AG10803 (cell line): ENCODE measurements at places on chromosomes 16 and 17.

DNA sequence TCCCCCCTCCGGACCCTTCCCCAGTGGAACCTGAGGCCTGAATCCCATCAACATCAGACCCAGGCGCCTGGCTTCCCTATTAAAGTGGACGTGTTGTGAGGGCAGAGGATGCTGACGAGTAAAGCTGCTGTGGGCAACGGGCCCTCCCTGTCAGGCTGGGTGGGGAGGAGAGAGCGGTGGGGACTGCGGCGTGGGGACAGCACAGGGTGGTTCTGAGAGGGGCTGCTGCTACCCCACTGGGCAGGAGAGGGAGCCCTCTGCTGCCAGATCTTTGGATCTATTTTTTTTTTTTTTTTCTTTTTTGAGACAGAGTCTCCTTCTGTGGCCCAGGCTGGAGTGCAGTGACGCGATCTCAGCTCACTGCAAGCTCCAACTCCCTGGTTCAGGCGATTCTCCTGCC is 5.9 kb downstream of the CA5A start:
- DNase-seq, result no peak

DNA sequence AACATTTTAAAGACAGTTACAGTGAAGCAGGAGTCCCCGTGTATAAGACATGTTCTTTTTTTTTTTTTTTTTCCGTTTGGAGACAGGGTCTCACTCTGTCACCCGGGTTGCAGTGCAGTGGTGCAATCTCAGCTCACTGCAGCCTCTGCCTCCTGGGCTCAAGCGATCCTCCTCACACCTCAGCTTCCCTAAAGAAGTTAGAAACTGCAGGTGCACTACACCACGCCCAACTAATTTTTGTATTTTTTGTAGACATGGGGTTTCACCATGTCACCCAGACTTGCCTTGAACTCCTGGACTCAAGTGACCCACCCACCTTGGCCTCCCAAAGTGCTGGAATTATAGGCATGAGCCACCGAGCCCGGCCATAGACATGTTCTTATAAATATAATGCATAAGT is 3.0 kb downstream of the EVI2B start:
- no peak for DNase-seq

GRCh38 chr17:67833946-67834631 is 8.8 kb downstream of the BPTF start:
- no peak for DNase-seq

- no peak for DNase-seq
Observed at GRCh38 chr17:33459078-33459940, 166.2 kb upstream of the ASIC2 start.

DNA sequence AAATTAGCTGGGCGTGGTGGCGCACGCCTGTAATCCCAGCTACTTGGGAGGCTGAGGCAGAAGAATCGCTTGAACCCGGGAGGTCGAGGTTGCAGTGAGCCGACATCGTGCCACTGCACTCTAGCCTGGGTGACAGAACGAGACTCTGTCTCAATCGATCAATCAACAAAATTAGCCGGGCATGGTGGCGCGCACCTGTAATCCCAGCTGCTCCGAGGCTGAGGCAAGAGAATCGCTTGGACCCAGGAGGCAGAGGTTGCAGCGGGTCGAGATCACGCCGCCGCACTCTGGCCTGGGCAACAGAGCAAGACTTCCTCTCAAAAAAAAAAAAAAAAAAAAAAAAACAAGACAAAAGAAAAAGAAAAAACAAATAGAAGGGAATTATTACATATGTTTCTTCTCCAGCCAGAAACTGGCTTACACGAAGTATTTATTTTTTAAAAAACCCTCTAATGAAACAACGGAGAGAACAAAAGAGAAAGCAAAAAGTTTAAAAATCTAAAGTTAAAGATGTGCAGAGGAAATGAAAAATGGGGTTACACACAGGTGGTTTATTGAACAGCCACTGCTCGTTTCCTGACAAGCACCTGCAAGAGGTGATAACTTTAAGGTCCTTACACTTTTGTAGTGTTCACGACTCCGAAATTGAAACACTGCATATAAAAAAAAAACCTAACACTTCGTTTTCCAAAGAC is 1.4 kb downstream of the SYNRG start:
- no peak for DNase-seq

GRCh38 chr17:38467491-38467890 is 39.2 kb downstream of the ARHGAP23 start:
- DNase-seq, result no peak

GRCh38 chr17:14557480-14557879 is 256.6 kb downstream of the HS3ST3B1 start:
- DNase-seq, result no peak

- no peak for DNase-seq
Observed at GRCh38 chr16:7246578-7246977, 86.1 kb upstream of the RBFOX1 start.

GRCh38 chr17:5838661-5839300 is 231.4 kb upstream of the WSCD1 start:
- DNase-seq, result no peak

DNA sequence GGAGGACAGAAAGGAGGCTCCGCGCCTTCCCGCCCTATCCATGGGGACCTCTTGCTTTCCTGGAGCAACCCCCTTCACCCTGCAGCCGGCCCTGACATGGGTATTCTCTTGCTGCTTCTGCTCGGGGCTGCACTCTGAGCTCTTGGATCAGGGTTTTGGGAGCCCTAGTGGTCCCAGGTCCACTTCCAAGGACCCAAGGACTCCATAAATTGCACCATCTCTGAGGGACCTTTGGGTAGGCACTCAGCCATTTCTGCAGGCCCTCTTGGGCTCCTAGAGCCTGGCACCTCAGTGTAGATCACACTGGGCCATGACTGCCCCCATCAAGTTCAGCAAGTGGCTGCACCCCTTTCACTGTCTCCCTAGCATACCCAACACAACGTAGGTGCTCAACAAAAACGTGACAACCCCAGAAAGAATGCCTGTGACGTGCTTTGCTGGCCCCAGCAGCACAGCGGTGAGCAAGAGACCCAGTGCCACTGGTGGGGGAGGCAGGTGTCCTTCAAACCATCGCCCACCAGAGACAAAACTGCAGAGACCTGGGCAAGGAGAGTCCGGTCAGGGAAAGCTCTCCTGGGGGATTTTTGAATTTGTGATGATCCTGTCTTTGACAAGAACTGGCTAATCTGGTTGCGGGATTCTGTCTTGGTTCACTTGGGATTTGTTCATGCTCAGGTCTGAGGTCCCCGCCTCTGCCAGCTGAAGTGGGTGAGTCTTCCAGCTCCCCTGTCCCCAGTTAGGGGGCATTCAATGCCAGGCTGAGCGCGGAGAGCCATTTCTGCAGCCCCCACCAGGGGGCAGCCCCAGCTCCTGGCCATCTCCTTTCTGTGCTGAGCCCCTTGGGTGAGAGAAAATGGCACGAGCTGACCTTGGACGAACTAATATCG is 2.5 kb upstream of the RAB11FIP4 start:
- no peak for DNase-seq

- DNase-seq, result peak; percentile 70
Observed at GRCh38 chr17:43406676-43407645, 8.2 kb downstream of the ARL4D start.

GRCh38 chr17:20105539-20106280 is 96.6 kb downstream of the SPECC1 start:
- no peak for DNase-seq

- no peak for DNase-seq
Observed at GRCh38 chr16:11624205-11624604, 37.5 kb upstream of the LITAF start.

DNA sequence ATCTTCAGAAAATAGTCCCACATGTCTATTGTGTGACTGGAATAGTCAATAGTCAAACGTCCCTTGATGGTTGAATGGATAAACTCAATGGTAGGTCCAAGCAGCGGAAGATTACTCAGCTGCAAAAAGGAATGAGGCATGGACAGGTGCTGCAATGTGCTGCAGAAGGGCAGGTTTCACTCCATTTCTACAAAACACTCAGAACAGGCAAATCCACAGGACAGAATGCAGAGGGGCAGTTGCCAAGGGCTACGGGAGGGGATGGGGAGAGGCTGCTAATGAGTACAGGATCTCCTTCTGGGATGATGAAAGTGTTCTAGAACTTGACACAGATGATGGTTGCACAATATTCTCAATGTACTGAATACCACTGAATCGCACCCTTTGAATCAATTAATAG is 151.0 kb downstream of the RBFOX3 start:
- DNase-seq, result no peak

GRCh38 chr17:80008383-80008840 is 27.3 kb downstream of the TBC1D16 start:
- peak; percentile 42 for DNase-seq

GRCh38 chr17:60971515-60972369 is 294.1 kb downstream of the BCAS3 start:
- DNase-seq, result peak; percentile 48

GRCh38 chr17:60079401-60080243 is 901 bp upstream of the HEATR6 start:
- DNase-seq, result peak; percentile 60

GRCh38 chr16:179211-180092 is 807 bp upstream of the HBQ1 start:
- no peak for DNase-seq

DNA sequence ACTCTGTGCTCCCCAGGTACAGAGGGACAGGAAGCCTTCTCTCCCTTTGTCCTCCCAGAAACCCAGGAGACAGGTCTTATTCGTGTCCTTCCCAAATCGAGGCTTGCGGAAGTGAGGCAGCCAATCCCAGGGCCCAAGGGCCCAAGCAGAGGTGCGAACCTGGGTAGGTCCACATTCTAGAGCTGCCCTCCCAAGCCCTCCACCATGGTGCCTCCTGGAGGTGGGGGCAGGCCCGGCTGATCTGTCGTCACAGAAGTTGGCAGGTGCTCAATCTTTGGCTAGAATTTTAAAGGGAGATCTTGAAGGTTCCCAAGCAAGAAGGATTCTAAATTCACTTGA is 21.5 kb downstream of the MRC2 start:
- DNase-seq, result no peak

DNA sequence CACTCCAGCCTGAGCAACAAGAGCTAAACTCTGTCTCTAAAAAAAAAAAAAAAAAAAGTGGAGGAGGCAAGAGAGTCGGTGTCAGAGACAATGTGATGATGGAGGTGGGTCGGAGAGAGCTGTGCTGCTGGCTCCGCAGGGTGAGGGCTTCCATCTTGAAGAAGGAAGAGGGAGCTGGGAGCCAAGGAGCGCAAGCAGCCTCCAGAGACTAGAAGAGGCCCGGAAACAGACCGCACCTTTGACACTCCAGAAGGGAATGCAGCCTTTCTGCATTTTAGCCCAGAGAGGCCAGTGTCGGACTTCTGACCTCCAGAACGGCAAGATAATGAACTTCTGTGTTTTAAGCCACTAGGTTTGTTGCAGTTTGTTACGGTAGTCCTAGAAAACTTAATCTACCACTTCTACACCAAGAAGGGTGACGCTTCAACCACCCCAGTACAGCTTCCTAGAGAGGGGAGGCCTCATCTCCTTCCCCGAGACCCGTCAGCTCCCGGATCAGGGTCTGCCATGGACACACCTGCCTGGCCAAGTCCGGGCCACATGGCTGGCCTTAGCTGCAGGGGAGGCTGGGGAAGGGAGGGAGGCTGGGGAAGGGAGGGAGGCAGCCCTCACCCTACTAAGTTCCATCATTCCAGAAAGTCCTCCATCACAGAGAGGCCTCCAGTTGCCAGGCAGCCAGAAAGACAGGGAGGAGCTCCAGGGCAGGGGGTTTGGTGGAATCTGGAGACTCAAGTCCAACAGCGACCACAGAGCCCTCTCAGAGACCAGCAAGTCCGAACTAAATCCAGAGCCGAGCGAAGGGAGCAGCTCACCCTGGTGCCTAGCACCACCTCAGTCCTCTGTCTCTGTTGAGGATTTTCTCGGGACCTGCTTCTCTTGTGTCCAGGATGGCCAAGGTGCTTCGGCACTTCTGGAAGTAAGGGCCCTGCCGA is 13.2 kb upstream of the RBFOX3 start:
- no peak for DNase-seq

DNA sequence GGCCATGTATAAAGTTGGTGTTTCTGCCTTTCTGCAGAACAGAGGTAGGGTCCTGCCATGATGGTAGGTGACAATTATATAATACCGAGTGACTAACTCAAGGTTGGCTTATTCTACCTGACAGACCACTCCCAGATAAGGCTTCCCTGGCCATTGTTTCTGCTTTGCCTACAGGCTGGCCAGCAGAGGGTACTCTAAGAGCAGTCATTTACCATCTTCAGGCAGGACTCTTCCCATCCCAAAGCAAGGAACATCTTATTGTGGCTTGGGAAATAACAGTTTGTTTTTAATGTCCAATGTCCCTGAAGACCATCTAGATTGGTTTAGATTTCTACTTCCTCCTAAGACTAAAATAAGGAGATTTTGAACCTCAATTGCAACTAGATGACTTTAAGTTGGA is 74.1 kb downstream of the SNX11 start:
- peak; percentile 26 for DNase-seq

DNA sequence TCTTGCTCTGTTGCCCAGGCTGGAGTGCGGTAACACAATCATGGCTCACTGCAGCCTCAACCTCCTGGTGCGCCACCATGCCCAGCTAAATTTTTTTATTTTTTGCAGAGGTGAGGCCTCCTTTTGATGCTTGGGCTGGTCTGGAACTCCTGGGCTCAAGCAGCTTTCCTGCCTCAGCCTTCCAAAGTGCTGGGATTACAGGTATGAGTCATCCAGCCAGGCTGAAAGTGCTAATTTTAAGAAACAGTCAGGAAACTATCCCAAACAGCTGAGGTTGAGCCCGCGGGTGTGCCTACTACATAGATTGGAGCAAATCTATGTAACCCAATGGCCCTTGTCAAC is 738 bp upstream of the XPO6 start:
- peak; percentile 26 for DNase-seq

DNA sequence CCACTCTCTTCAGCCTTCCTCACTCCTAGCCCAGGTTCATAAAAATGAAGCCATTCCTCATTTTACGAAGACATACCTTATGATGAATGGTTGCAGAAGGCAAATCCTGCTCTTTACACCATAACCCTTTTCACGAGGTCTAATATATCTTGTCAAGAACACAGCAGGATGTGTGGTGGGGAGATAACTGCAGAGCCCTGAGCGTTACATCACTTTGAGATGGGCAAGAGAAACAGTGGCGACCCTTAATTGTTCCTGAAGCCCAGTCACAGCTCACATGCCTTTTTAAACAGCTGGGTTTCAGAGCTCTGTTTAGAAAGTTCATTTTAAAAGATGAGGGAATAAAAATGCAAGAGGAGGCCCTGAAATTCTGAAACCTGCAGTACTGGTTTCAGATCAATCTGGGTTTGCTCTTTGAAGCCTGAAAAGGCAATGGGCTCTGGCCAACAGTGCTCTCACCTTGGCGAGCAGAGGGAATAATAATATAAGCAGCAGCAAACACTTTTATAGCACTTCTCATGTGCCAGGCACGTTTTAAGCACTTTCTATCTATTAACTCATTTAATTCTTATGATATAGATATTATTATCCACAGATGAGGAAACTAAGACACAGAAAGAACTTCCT is 2.9 kb downstream of the FAM117A start:
- DNase-seq, result no peak

- peak; percentile 29 for DNase-seq
Observed at GRCh38 chr16:77183137-77183536, 7.9 kb upstream of the MON1B start.

- no peak for DNase-seq
Observed at GRCh38 chr17:50954641-50955121, 88.5 kb upstream of the TOB1 start.

DNA sequence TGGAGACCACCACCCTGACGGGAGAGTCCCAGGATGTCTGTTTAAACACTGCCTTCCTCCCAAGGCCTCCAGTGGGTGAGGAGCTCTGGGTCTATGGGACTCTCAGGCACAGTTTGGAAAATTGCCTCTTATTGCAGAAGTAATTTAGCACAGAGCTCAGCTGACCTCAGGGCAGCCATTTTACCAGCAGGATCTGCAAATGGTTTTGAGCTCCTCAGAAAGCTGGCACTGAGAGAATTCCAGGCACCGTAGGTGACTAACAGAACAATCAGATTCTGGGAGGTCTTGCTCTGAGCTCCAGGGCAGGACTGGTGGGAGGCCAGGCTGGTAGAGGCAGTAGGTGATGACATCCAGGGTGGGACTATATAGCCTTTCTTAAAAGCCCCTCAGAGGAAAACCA is 17.3 kb upstream of the C16orf74 start:
- DNase-seq, result no peak
